ENCODE measurements at places on chromosomes 3 and 15.
A peak's percentile ranks its signal among the peaks of the same experiment; 100 is the strongest.

DNA sequence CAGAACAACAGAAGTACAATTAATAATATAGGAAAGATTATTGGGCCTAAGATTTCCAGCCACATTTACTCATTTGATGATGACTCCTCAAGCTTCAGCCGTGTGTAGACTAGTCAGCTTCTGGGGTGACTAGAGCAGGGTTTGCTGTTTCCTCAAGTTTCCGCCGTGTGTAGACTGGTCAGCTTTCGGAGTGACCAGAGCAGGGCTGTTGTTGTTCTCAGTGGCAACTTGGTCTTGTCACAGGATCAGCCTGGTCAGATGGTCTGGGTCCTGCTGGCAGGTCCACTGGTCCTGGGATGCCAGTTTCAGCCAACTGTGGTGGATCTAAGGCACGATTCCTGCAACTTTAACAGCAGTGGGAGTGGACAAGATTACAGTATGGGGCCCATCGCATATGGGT lies 21.8 kb upstream of the NOX5 start:
- no peak for DNase-seq

DNA sequence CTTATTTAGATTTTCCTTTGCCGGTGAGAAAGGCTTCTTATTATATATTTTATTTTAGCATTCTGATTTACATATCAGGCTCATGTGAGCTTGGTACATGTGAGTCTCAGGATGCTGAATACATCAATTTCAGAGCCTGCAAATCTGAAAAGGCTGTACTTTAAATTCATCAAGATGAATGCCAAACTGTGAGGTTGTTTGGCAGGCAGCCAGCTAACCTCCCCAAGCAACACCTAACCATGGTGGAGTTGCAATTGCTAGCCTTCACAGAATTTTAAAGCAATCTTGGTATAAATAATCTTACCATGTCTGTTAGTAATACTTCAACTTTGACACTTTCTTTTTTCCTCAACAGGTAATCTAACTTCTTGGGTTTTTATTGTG lies 252.5 kb downstream of the CDIN1 start:
- peak; percentile 3 for DNase-seq

GRCh38 chr3:85576091-85576690 lies 617.4 kb downstream of the CADM2 start:
- no peak for DNase-seq

DNA sequence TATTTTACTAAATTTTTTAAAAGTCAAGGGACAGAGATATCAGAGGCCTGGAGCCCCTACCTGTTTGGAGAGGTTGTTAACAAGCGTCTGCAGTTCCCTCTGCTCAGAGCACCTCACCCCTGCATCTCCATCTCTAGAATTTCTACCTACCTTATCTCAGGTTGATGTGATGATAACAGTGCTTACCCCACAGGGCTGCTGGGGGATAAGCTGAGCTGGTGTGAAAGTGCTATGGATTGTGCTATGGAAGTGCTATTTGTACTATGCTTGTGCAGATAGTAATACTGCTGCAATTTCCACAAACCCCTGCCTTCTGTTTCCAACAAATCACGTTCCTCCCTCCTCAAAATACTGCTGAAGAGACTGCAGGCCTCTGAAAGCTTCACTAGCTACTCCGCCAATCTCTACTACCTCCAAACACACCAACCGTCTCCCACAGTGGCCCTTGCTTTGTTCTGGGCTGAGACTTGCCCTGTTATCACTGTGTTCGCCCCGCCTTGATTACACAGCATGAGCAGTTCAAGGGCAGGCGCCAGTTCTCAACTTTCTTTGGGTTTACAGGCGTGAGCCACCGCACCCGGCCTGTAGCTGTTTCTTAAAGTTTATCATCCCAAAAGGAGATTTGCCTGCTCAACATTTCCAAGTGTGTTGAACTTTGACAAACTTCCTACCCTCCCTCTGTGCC lies 28.4 kb upstream of the PARL start:
- DNase-seq, result no peak

GRCh38 chr3:165390166-165390565 lies 194.0 kb upstream of the SLITRK3 start:
- DNase-seq, result no peak

GRCh38 chr3:150414258-150414657 lies 6.2 kb downstream of the TSC22D2 start:
- no peak for DNase-seq

DNA sequence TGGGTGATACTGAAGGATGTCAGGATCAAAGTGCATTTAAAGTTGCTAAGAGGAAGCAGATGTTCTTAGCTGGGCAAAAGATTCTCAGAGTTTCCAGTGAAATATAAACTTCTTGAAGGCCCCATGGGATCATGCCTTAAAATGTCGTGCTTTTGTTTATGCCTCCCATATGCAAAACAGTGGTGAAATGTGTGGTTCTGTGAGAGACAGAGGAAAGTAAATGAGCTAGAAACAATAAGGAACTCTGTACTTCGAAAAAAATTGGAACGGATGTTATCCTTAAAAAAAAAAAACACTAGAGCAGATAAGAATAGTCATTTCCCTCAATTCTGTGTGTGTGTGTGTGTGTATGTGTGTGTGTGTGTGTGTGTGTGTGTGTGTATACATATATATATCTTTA lies 497.0 kb upstream of the TBL1XR1 start:
- DNase-seq, result no peak

DNA sequence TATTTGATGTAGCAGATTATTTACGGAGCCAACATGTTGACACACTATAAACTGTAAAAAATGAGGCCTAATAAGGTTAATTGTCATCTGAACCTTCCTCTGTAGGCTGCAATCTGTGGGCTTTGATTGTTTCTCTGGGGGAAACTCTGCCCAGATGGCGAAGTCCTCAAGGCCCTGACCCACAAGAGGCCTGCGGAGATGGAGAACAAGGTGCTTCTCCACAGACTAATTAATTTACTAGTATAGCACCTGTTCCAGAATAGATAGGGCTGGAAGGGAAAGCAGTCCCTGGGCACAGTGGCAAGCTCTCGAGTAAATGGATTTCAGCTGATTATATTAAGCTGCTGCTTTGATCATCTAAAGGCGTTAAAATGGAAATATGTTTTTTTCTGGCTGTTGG lies 338.8 kb upstream of the DNAJC19 start:
- DNase-seq, result no peak

DNA sequence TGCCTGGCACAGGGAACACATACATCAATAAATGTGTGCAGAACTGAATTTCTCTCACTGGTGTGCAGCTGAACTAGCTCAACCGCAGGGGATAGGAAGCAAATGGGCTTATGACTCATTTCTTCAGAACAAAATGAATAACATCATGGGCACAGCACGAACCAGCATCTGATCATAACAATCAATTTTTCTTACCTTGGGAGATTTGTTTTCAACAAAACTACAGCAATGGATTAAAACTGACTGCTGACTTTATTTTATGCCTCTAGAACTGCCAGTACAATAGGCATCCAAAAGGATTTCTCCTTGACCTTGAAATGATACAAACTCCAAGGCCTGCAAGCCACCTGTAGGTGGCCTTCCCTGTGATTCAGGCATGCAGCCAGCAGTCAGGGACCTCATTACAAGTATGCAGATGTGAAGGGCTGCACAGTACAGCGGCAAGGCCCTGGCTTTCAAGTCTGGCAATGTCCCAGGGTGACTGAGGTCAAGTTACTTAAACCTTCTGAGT lies 26.1 kb downstream of the TAMM41 start:
- DNase-seq, result peak; percentile 58

GRCh38 chr3:111541911-111542483 lies at the start of gene CD96:
CD96 (plus strand) TSS chr3:111542197; CDS start chr3:111542249, 52 bp downstream.
- DNase-seq, result no peak

- DNase-seq, result no peak
Observed at GRCh38 chr3:178392511-178392926, 143.7 kb upstream of the KCNMB2 start.

DNA sequence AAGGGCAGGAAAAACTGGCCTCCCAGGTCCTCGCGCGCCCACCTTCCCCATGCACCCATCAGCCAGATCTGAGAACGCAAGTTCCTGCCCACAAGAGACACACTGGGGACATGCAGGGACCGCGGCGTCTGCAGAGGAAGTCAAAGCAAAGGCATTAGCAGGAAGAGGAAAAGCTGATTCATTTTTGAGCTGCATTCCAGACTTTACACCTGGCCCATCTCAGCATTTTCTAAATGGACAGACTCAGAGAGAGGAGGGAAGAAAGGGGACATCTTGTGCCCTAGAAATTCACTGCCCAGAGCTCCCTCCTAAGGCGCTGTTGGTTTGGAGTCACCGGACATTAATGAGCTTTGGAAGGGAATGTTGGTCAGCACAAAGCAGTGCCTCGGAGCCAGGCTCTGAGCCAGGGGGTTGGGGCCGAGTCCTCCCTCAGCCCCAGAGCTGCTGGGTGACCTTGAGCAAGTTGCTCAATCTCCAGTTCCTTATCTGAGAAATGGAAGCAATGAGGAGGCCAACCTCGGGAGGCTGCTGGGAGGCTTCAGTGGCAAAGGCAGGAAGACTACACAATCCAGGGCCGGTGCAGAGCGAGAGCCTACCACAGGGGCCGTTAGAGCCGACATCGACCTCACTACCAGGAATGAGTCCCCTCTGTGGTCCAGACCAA lies 150.5 kb upstream of the IQSEC1 start:
- no peak for DNase-seq

DNA sequence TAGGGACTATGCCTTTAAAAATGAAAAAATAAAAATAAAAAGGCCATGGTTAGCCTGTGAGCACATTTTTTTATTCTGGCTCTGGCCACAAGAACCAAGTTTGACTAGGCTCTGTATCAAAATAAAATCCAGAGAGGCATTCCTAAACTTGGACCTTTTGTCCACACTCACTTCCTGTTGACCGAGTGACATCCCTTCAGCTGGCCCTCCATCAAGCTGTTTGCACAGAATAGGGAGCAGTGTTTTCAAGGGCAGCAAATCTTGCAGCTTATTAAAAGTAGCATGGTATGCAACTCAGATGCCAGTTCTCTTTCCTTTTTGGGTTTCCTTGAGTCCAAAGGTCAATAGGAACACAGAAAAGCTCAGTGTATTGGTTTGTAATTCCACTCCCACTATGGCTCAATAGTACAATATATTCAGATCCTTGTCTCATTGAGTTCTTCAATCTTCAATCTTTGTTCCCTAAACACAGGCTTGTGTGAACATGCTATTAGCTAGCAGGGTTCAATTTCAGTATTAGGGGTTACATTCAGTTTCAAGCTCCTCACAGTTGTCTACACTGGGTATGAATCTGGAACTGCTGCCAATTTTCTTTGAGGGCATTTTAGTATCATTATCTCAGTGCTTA lies 244.5 kb downstream of the RBMS3 start:
- DNase-seq, result no peak

Measured in H54 (cell line).